Bronchus fibroblast of lung (primary cell): ENCODE measurements at places on chromosomes 1 and 21. TPM values are rescaled to one million over a fixed set of nuclear protein-coding genes. Genes with fewer than 3 reads are reported as not detected.

Gene AADACL3
- total RNA-seq, result not detected in 2 replicates

Gene IRF6
- 0.34 and 0.59 TPM in 2 replicates for total RNA-seq

Gene CR1
- total RNA-seq, result not detected in 2 replicates

Gene HSD3B1
- total RNA-seq, result not detected in 2 replicates

Gene KIAA1614
- total RNA-seq, result 5.7 and 9.2 TPM in 2 replicates

Gene SPATA45
- not detected in 2 replicates for total RNA-seq

Gene TRIM63
- total RNA-seq, result not detected in 2 replicates

Gene RUNX3
- 2.1 and 4.7 TPM in 2 replicates for total RNA-seq

Gene LORICRIN
- not detected in 2 replicates for total RNA-seq

Gene CEP350
- total RNA-seq, result 13.2 and 16.5 TPM in 2 replicates

Gene ZSWIM5
- total RNA-seq, result 0.15 and 0.17 TPM in 2 replicates

Gene SAMD11
- total RNA-seq, result 1.8 and 2.5 TPM in 2 replicates

Gene ATAD3C
- under 0.01 TPM in 1 of 2 replicates, not detected in the other for total RNA-seq

Gene C1orf50
- total RNA-seq, result 2.5 and 4.0 TPM in 2 replicates

Gene SLC9C2
- not detected in 2 replicates for total RNA-seq

Gene SPRR2E
- not detected in 2 replicates for total RNA-seq

Gene GRHL3
- total RNA-seq, result 0.17 TPM in 1 of 2 replicates, not detected in the other

Gene CIART
- total RNA-seq, result 0.74 and 1.0 TPM in 2 replicates

Gene HLX
- 8.9 and 10.6 TPM in 2 replicates for total RNA-seq

Gene CD48
- not detected in 2 replicates for total RNA-seq

Gene LIPI
- not detected in 2 replicates for total RNA-seq

Gene TMEM269
- total RNA-seq, result under 0.01 TPM in 1 of 2 replicates, not detected in the other

Gene AGO1
- 14.1 and 14.4 TPM in 2 replicates for total RNA-seq

Gene TIAM1
- total RNA-seq, result 0.50 and 0.59 TPM in 2 replicates

Gene HSD3B2
- not detected in 2 replicates for total RNA-seq

Gene ANKRD35
- 6.8 and 7.4 TPM in 2 replicates for total RNA-seq
